ENCODE measurements at places on chromosomes 7 and 10.

GRCh38 chr7:50339990-50340500 lies 35.5 kb downstream of the IKZF1 start:
- no peak for DNase-seq

GRCh38 chr10:115093286-115093775 lies at the start of gene ATRNL1:
ATRNL1 (plus strand) TSS chr10:115093365; CDS start chr10:115093751, 386 bp downstream.
- peak; percentile 51 for DNase-seq

- DNase-seq = no peak
Measured at GRCh38 chr10:13340068-13340467, 8.0 kb downstream of the SEPHS1 start.

- no peak for DNase-seq
Measured at GRCh38 chr10:95297402-95297801, 6.6 kb upstream of the PDLIM1 start.

DNA sequence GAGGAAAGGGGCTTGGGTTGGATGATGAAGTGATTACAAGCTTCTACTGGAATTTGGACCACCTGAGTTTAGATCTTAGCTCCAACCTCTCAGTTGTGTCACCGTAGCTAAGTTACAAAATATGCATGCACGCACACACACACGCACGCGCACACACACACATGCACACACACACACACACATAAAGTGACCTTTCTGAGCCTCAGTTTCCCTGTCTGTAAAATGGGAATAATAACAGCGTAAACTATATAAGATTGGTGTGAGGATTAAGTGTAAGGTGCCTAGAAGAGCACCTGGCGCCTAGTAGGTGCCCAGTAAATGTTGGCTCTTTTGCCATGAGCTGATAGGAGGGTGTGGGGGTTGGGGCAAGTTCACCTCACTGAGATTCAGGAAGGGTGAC lies 12.6 kb upstream of the AQP1 start:
- no peak for DNase-seq

GRCh38 chr10:69428165-69428564 lies 11.4 kb upstream of the TACR2 start:
- no peak for DNase-seq

DNA sequence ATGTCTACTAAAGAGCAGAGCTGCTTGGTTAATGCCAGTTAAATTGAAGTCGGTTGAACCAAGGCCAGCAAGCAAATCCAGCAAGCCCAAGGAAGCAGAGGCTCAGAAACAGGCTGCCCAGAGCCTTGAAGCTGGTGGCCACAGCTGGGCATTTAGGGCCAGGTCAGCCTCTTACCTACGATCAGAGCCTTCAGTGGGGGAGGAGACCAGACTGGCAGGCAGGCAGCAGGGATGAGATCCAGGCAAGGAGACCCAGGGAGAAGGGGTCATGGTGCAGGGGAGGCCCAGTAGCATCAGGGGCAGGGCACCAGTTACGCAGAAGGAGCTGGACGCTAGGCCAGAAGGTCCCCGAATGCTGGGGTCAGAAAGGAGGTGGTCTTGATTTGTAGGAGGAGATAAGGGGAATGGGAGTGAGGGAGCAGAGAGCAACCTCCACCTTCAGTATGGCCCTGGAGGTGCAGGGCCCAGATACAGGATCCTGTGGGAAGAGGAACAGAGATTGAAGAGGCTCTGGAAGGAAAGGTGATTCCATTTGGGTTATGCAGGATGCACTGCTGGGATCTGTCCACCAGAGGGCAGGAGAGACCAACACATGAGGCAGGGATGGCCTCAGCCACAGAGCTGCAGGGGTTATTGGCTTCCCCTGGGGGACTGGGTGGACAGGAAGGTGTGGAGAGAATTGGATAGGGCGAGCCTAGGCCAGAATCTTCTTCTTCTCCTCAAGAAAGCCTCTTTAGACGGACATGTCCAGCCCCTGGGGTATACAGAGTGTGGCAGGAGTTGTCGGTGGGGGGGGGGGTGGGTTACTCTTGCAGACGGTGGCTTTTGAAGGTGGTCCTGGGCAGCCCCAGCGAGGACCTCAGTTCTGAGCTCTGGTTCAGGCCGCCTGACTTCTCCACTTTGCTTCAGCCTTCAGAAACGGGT lies 132.6 kb upstream of the PODXL start:
- DNase-seq = peak; percentile 50

- DNase-seq = peak; percentile 41
Measured at GRCh38 chr7:117012696-117013095, 59.4 kb downstream of the ST7 start.

DNA sequence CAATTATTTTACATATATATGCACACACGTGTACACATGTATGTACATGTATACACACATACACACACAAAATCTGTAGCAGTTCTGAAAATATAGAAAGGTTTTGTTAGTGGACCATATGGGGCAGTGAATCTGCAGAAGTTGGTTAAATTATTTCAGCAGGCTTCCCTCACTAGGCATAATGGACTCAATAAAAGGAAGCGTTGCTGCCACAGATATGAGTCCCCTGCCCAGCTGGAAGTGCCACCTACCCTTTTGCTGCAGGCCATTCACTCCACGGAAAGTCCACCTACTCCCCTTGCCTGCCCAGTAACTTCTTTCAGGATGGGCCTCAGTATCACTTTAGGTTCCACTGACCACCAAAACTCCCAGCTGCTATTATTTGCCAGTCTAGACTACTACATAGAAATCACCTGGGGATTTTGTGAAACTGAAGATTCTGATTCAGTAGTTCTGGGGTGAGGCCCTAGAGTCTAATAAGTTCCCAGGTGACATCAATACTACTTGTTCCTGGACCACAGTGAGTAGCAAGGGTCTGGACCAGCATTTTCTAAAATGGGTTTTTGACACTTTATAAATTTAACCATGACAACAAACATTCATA lies 29.3 kb upstream of the CROT start:
- no peak for DNase-seq

DNA sequence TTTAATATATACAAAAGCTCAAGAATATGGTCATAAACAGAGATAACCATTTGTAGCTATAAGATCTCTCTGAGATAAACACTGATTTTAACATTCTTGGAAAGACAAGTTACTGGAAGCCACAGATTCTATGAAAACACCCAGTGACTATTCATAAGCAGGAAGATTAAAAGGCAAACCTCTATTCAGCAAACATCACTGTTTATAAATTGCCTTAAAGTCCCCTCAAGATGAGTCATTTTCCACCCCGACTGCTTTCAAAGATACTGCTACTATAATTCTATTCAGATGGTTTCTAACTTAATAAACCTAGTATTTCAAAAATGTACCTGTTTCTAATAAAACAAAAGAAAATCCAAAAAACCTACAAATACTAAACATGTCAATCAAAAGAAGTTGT lies 21.0 kb downstream of the TM9SF3 start:
- no peak for DNase-seq

DNA sequence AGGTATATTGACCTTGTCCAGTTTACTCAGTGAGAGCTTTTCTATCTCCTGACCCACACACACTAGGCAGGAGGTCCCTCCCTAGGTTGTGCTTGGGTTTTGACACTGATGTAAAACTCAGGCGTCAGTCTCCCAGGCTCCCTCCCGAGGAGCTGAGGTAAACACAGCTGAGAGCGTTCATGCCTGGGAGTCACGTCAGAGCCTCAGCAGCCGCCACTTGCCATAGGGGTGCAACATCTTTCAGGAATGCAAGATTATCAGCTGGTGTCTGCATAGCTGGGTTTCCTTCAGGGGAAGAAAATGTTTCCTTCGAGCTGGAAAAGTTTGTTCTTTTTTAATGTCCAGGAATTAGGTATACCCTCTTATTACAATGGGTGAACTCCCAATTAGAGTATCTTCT lies 70.6 kb downstream of the FGFR2 start:
- DNase-seq = no peak

DNA sequence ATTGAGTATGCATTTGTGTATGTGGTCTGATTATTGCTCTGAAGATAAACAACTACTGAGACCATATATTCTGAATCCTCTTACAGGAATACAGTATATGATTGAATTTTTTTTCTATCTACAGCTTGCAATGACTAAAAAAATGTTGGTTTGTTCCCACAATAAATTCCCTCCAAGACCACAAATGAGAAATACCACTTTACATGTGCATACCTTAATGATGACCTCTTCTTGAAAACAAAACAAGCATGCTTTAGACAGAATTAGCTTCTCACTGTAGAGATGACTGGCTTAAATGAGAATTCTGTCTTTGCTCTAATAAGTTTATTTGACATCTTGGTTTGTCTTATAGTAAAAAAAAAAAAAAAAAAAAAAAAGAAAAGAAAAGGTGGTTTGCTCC lies 241.5 kb downstream of the PCDH15 start:
- no peak for DNase-seq

DNA sequence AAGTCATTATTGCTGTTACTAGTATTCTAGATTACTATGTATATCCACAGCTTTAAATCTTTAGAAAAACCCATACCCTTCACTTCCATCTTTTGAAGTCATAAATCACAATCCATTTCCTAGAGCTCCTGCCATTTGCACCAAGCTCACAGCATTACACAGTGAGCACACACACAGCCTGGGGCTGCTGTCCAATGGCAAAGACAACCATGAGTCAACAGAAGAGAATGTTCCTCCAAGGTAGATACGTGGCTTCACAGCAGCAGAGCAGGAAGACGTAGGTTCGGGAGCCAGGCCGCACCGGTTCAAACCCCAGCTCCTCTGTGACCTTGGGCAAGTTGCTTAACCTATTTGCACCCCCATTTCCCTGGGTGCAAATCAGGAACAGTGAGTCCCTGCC lies 234.6 kb downstream of the DIP2C start:
- DNase-seq = no peak

GRCh38 chr7:16261100-16261499 lies 160.2 kb downstream of the CRPPA start:
- DNase-seq = no peak

DNA sequence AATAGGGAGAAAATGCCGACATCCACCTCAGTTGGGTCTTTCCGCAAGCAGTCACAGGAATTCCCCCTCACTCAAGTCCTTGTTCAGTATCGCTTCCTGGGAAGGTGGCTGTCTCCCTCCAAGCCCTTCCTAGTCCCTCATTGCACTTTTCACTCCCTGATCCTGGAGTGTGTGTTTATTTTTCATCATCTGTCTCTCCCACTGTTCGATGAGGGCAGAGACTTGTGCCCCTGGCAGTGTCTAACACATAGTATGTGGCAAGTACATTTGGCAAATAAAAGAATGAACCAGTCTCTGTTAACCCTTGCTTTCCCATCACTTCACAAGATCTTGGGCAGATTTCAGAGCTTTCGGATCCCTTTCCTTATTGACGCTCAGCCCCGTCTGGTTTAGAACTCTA lies 24.0 kb upstream of the CACUL1 start:
- DNase-seq = no peak

GRCh38 chr7:1043552-1044188 lies 676 bp upstream of the GPR146 start:
- peak; percentile 30 for DNase-seq

- no peak for DNase-seq
Measured at GRCh38 chr10:44384601-44385025, 284 bp downstream of the CXCL12 start.

GRCh38 chr7:68789597-68789996 lies 808.7 kb upstream of the AUTS2 start:
- no peak for DNase-seq

DNA sequence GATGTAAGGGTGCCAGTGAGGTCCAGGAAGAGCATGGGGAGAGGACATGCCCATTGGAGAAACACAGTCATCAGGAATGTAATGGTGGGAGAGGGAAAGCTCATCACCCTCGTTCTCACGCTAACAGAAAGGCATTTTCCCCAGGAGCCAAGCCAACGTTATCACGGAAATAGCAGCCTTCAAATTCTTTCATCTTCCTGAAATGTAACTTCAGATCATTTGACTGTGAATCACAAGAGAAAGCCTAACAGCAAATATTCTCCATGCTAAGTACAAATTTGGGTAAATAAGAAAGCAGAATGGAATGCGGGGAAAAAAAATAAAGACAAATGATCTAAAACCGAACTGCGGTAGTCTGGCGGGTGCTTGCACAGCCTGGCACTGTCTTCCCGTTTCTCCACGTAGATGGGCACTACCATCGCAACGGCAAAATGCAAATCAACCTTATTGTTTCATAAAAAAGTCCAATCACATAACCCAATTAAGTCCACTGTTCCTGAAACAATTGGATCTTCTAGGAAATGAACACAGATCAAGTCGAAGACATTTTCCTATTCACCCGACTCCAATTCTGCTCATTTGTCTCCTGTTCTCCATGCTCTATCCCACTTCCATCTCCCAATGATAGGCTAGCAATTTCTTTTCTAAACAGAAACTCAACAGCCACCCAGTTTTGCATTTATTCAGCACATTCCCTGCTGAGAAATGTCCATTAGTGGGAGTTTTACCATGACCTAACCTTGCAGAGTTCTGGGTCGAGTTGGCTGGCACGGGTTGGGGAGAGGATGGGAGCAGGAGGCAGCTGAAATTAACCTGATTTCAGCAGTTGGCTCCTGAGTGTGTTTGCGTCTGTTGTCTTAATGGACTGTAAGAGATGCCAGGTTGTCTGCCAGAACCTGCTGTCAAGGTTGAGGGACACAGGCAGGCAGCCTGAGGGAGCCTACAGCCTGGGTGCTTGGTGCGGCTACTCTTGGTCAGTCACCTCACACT lies 74.6 kb upstream of the FRMD4A start:
- DNase-seq = no peak

DNA sequence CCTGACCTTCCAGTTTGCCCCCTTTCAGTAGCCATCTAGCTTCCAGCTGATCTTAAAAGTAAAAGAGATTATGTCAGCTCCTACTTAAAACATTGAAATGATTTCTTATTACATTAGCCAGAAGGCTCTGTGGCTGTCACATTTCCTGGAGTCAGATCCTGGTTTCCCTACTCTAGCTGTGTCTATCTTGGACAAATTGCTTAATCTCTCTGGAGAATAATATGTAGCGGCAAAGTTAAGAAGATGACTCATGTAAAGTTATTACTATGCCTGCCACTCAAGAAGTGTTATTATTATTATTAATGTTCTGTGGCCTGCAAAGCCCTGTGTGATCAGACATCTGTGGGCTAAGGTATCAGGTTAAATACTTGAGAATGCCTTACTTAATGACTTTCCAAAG lies 107.2 kb downstream of the RUNDC3B start:
- no peak for DNase-seq

GRCh38 chr7:138527746-138528223 lies 67.7 kb downstream of the TRIM24 start:
- no peak for DNase-seq

DNA sequence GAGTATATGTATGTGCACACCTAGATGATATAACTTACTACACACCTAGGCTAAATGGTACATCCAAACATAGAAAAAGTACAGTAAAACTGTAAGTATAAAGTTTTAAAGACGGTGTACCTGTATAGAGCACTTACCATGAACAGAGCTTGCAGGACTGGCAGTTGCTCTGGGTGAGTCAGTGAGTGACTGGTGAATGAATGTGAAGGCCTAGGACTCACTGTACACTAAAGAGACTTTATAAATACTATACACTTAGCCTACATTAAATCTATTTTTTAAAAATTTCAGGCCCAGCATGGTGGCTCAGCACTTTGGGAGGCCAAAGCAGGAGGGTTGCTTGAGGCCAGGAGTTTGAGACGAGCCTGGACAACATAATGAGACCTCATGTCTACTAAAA lies 195.3 kb downstream of the FZD1 start:
- no peak for DNase-seq

GRCh38 chr7:151346470-151346769 lies 4.8 kb downstream of the NUB1 start:
- DNase-seq = no peak
